Uterus (tissue), 4 donors: ENCODE measurements at places on chromosomes 6 and 20. TPM values are rescaled to one million over a fixed set of nuclear protein-coding genes. Genes with fewer than 3 reads are reported as not detected.

DNA sequence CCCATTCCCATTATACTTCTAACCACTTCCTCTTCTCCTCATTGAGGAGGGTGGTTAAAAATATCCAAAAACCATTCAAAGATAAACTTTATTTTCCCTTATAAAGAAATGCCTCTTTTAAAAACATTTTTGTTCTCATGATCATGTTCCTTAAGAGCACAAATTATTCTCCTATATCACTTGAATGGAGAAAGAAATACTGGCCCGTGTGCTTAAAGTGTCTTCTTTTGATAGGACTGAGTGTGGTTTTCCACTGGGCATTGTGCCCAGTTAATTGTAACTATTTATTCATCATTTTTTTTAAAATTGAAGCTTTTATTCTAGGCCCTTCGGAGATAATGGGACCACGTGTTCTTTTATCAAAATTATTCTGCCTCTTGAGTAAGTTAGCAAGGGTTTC lies 871.5 kb downstream of the QKI start:
- H3K27me3 ChIP-seq, result no peaks in the 10 kb centered on the region
- H3K36me3 ChIP-seq, result no peaks in the 10 kb centered on the region
- H3K4me3 ChIP-seq, result no peak overlapping the region
- no peak overlapping the region for H3K27ac ChIP-seq
- H3K4me1 ChIP-seq, result no peaks in the 10 kb centered on the region
- no peak for DNase-seq

HAO1 gene
- total RNA-seq, result not detected

OVOL2 gene
- total RNA-seq, result 0.30 TPM

DNA sequence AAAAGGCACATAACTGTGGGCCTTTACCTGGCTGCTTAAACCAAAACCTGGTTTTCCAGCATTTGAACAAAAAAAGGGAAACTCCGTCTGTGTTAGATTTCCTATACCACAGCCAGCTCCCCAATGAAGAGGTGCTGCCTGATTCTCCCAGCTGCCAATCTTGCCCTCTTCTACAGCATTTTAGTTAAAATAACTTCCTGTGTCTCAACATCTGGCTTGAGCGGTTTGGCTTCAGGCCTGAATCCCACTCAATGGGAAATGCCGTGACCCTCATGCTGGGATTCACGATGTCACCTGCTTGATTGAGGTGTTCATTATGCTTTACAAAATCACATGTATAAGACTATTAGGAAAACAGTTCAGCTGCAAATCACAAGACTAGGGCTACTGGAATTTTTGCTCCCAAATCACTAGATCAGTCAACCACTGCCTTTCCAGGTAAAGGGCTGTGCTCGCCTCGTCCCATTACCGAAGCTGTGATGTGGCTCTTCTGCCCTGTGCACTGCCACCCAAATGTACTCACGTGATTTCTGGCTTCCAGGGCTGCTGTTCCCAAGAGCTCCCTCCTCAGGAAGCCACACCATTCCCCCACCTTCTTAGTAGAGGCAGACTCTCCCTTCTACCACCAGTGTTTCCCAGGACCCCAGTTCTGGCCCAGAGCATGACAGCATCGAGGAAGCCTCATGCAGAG lies 94.6 kb downstream of the PSMG4 start:
- no peaks in the 10 kb centered on the region for H3K36me3 ChIP-seq
- H3K4me3 ChIP-seq, result no peak overlapping the region
- no peaks in the 10 kb centered on the region for H3K27me3 ChIP-seq
- peaks cover 16% of the 10 kb centered on the region for H3K4me1 ChIP-seq
- DNase-seq, result no peak

C4A gene
- total RNA-seq, result 100 TPM

- no peak overlapping the region for H3K4me3 ChIP-seq
- no peaks in the 10 kb centered on the region for H3K36me3 ChIP-seq
- no peaks in the 10 kb centered on the region for H3K27me3 ChIP-seq
These were observed 29.6 kb downstream of the BTBD9 start for GRCh38 chr6:38610050-38610625.

GRCh38 chr6:70270287-70271005 lies 32.4 kb downstream of the COL9A1 start:
- H3K27ac ChIP-seq, result no peak overlapping the region
- peaks cover 8% of the 10 kb centered on the region for H3K27me3 ChIP-seq
- H3K4me1 ChIP-seq, result no peaks in the 10 kb centered on the region

DNA sequence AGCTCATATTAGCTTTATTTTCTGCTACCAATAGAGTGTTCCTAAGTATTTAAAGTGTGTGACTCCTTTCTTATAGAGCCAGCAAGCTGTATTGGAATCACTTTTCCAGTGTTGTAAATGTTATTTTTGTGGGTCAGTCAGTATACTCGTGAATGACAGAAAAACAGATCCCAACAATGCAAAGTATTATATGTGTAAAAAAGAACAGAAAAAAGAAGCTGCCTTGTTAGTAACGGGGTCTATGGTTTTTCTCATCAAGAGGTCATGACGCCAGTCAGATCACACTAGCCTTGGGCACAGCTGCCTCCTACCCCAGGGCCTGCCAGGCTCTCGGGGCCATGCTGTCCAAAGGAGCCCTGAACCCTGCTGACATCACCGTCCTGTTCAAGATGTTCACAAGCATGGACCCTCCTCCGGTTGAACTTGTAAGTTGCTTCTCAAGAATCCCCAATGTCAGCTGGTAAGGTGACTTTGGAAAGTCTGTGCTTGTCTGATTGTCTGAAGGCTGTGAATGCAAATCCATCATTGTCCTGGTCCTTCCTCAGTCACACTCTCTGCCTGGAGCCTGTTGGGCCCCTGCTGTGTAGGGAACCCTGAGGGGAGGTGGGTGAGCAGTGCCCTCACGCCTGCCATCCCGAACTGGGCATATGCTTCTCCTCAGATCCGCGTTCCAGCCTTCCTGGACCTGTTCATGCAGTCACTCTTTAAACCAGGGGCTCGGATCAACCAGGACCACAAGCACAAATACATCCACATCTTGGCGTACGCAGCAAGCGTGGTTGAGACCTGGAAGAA lies 9.8 kb downstream of the NELFCD start:
- H3K27me3 ChIP-seq, result no peaks in the 10 kb centered on the region
- no peak overlapping the region for H3K27ac ChIP-seq
- no peak overlapping the region for H3K4me3 ChIP-seq
- no peaks in the 10 kb centered on the region for H3K36me3 ChIP-seq

DNA sequence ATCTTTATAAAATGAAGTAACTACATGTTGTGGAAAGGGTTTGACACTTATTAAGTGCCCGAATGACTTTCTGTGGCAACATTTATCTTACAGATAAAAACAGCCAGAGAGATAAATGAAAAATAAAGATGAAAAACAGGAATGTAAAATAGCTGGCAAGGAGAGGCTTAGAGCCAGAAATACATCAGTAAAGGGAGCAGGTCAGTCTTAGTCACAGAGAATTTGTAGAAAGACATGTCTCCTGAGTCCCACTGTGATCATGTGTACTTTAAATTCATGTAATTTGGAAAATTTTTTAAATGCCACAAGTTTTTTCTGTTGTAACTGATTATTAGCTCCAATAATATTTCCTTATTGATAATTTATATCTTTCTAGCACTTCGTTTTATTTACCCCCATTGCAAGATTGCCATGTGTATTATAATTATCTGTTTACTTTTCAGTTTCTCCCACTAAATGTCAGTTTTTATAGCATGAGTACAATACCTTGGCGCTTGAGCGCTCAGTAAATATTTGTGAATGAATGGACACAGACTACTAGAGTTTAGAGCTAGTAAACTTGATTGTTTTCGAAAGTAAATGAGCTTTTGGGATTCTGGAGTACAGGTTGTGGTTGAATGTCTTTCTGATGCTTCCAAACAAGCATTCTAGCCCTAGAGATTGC lies 15.2 kb downstream of the TAB2 start:
- peaks cover 10% of the 10 kb centered on the region for H3K4me1 ChIP-seq
- no peaks in the 10 kb centered on the region for H3K27me3 ChIP-seq
- no peaks in the 10 kb centered on the region for H3K36me3 ChIP-seq
- H3K4me3 ChIP-seq, result no peak overlapping the region
- DNase-seq, result no peak

DNA sequence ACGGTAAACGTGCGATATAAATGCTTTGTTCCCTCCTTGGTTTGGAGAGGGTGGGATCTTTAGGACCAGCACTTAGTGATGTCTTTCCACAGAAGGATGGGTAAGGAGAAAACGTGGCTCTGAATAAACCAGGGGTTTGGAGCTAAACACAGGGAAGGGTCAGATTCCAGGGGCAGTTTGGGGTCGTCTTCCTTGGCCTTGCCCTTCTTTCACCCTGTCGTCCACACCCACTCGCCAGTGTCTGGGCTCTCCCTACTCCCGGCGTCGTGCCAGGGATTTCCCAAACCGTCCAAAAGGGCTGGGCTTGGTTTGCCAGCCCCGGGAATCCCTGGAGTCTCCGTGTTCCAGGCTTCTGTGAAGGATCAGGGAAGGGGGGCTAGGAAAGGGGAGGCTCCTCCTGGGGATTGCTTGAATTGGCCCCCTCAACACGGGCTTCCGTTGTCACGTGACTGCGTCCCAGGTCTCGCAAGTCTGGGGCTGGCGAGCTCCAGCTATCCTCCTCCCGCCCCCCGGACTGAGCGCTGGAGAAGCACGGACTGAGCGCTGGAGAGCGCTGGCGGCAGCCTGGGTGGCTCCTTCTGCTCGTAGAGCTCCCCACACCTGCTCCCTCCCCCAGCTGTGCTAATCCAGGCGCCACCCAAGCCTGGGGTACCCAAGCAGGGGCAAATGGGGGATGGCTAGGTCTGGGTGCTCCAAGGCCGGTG lies 9.4 kb upstream of the ARMC12 start:
- no peaks in the 10 kb centered on the region for H3K36me3 ChIP-seq
- H3K4me1 ChIP-seq, result peaks cover 26% of the 10 kb centered on the region
- DNase-seq, result peak; percentile 93
- H3K4me3 ChIP-seq, result peak overlapping the region; percentile 59

PHACTR3 gene
- 3.2 TPM for total RNA-seq

ID4 gene
- total RNA-seq, result 41.5 TPM

ADGRF5 gene
- 39.5 TPM for total RNA-seq

MUC21 gene
- total RNA-seq, result 0.59 TPM

GRM1 gene
- 0.07 TPM for total RNA-seq

MAP7 gene
- total RNA-seq, result 0.29 TPM

SLC29A1 gene
- total RNA-seq, result 29.9 TPM

GRCh38 chr6:73857341-73857890 lies 161.4 kb downstream of the CD109 start:
- H3K4me1 ChIP-seq, result no peaks in the 10 kb centered on the region
- H3K27me3 ChIP-seq, result no peaks in the 10 kb centered on the region
- no peak overlapping the region for H3K27ac ChIP-seq

ADTRP gene
- total RNA-seq, result not detected

GRCh38 chr6:26286168-26286877 lies 78.7 kb upstream of the BTN3A2 start:
- no peaks in the 10 kb centered on the region for H3K4me1 ChIP-seq
- peak overlapping the region; percentile 89 for H3K4me3 ChIP-seq
- no peaks in the 10 kb centered on the region for H3K36me3 ChIP-seq
- DNase-seq, result peak; percentile 76

DNA sequence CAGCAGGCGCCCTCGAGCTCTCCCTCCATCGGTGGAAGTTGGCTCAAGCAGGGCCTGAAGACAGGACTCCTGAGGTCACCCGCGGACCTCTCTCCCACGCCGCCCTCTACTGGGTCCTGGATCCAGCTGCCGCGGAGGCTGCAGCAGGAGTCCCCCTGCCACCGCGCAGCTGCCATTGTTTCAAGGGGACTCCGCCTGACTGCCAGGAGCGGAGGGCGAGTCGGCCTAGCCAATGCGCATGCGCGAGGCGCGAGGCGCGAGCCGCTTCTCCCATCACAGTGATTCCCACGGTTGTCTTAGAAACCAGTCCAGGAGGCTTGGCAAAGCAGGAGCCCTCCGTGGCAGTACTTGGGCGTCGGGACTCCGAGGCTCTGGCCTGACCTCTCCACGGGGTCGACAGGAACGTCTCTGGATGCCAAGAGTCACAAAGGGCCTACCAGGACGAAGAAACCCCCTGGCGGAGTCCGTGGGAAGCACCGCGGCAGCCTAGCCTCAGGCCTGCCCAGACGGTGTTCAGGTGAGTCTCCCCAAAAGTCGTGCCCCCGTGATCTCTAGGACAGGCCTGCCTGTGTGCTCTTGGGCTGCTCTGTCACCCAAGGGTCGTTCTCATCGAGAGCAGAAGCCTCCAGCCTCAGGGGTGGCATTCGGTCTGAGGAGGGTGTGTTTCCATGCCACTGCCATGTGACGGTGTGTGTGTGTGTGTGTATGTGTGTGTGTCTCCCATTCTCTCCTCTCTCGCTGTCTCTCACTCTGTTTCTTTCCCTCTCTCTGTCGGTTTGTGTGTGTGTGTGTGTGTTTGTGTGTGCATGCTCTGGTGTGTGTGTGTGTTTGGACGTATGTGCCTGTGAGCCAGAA lies 290.6 kb upstream of the ZNF337 start:
- no peak overlapping the region for H3K27ac ChIP-seq
- peak; percentile 25 for DNase-seq
- H3K27me3 ChIP-seq, result no peaks in the 10 kb centered on the region
- H3K4me3 ChIP-seq, result peak overlapping the region; percentile 20

DNA sequence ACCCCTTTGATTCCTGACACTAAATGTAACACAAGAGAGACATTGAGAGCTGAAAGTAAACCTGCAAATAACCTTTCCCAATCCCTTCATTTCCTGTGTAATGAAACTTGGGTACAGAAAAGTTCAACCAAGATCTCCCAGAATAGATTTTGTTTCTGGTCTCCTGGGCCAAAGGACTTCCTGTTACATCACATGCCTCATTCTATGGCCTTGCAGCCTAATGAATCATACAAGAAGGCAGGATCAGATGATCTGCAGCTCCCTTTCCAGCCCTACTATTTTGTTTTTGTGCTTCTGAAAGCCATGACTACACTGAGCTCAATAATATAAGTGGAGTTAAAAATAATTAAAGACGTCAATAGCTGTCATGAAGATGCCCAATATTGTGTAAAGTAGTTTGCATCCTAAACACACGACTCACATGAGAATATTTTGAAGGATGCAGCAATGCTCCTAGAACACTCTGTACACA lies 73.4 kb upstream of the NOX3 start:
- no peak for DNase-seq
- H3K27ac ChIP-seq, result no peak overlapping the region
- H3K4me1 ChIP-seq, result no peaks in the 10 kb centered on the region
- H3K27me3 ChIP-seq, result no peaks in the 10 kb centered on the region
- no peaks in the 10 kb centered on the region for H3K36me3 ChIP-seq

VSX1 gene
- not detected for total RNA-seq

DNA sequence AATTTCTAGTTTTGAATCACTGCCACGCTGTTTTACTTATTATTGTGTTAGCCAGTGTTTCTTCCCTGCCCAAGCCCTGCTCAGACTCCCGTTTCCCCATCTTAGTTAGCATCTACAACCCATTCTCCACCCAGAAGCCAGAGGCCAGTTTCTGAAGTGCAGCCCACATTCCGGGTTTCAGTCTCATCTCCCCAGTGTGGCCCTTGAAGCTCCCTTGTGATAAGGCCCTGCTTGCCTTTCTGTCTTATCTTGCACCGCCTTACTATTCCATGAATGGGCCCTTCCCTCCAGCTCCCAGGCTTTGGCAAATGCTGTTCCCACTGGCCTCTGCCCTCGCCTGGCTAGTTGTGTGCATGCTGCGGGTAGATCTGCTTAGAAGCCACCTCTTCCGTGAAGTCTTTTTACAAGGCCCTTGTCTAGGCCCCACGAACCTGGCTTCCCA lies 41.1 kb downstream of the TOX2 start:
- no peaks in the 10 kb centered on the region for H3K36me3 ChIP-seq
- H3K27me3 ChIP-seq, result no peaks in the 10 kb centered on the region
- no peak overlapping the region for H3K4me3 ChIP-seq
- H3K27ac ChIP-seq, result no peak overlapping the region

- H3K27ac ChIP-seq, result no peak overlapping the region
- H3K4me1 ChIP-seq, result no peaks in the 10 kb centered on the region
- DNase-seq, result no peak
- H3K27me3 ChIP-seq, result no peaks in the 10 kb centered on the region
- H3K36me3 ChIP-seq, result no peaks in the 10 kb centered on the region
These were observed 139.8 kb downstream of the DTNBP1 start for GRCh38 chr6:15522856-15523529.

ZKSCAN4 gene
- total RNA-seq, result 15.6 TPM

BAK1 gene
- total RNA-seq, result 15.3 TPM
